ENCODE measurements at places on chromosomes 1 and 21.
A peak's percentile ranks its signal among the peaks of the same experiment; 100 is the strongest.

GRCh38 chr21:14694817-14695216 lies 148.7 kb upstream of the SAMSN1 start:
- DNase-seq: no peak

DNA sequence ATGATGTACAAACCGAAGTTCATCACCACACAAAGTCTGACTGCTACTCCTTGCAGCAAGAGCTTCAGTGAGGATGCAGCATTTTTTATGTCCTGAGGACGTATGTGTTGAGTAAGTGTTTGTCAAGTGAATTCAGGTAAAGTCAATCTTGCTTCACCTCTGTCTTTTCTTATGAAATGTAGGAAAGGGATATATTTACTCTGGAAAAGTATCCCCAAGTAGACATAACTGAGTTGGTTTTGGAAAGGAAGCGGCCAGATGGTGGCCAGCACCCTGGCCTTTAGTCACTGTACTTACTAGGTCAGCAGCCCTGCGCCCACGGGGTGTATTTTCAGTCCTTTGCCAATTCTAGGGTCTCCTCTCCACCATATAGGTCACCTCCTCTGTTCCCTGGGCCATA lies 75.2 kb downstream of the SUSD4 start:
- no peak for DNase-seq

- no peak for DNase-seq
Measured at GRCh38 chr1:237938553-237938952, 47.8 kb upstream of the ZP4 start.

- DNase-seq: no peak
Measured at GRCh38 chr1:23478896-23479665, 4.9 kb downstream of the ASAP3 start.

GRCh38 chr21:19326531-19327319 lies 923.1 kb upstream of the TMPRSS15 start:
- DNase-seq: no peak

GRCh38 chr21:42164818-42165217 lies 54.1 kb upstream of the ABCG1 start:
- DNase-seq: no peak

DNA sequence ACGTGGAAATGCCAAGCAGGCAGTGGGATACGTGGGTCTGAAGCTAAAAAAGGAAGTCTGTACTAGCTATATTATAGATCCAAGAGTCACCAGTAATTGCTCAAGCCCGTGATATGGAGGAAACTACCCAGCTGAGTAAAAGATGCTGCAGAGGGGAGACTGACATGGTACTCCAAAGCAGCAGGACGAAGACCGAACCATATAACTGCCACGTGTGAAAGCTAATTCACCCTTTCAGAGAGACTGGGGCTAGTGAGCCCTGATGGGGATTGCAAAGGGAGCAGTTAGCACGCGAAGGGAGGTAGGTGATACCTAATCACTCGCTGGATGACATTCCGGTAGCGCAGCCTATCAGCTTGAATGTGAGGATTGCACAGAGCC lies 316 bp downstream of the AP4B1 start:
- DNase-seq: no peak

DNA sequence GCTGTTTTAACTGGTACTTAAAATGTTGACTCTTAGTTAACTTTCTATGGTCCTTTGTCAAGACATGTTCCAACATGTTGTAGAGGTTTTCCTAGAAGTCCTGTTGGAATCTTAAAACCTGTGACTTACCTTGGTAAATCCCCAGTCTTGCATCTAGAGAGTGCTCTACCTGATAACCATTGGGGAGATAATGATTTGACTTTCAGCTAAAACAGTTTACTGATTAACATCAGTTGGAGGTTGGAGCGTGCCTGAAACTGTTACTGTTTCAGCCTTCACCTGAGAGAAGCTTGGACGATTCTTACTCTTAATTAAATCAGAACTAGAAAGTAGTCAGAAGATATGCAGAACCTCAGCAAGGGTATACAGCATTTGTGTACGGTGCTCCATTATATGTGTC lies 8.8 kb downstream of the MDM4 start:
- DNase-seq: no peak

GRCh38 chr21:38077569-38077968 lies 161.3 kb upstream of the KCNJ6 start:
- no peak for DNase-seq

DNA sequence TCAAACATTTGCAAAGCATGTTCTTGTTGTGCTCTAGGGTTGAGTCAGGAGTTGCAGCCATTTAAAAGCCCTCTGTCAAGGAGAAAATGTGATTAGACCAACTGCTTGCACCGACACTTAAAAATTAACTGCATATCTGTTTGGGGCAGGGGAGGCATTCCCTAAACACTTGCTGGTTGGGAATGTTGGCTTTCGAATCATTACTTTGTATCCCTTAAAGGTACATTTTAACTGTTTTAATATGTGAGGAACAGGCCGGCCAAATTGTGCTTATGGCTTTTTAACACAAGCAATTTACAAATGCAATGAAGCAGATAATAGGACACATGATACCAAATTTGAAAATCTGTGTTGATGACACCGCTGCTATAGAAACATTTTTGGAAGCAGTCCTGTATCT lies 159.1 kb downstream of the LHX8 start:
- DNase-seq: no peak

GRCh38 chr1:44546403-44547053 lies 127.8 kb downstream of the TMEM53 start:
- no peak for DNase-seq

DNA sequence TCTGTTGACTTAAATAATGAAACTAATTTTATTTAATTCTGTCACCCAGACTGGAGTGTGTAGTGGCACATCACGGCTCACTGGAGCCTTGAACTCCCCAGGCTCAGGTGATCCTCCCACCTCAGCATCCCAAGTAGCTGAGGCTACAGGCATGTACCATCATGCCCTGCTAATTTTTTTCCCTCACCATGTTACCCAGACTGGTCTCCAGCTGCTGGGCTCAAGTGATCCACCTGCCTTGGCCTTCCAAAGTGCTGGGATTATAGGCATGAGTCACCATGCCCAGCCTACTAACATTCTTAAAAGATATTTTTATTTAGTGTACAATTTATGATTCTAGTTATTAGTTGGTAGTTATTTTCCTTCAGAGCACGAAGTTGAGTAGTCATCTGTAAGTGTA lies 49.5 kb downstream of the NRDC start:
- DNase-seq: no peak

DNA sequence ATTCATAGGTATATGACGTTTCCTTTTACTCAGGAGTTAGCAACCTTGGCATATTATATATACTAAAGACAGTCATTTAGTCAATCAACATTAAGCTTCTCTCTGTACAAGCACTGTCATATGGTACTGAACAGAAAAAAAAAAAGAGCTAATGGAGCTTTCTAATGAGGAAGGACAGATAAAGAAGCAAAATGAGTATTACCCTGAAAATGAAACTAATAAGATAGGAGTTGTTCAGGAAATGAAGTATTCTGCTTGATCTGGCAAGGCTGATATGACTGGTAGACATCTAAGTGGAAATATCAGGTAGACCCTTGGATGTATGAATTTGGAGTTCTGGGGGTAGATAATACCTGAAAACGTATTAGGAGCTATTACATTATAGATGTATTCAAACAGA lies 4.3 kb upstream of the IKBKE start:
- DNase-seq: peak; percentile 74

DNA sequence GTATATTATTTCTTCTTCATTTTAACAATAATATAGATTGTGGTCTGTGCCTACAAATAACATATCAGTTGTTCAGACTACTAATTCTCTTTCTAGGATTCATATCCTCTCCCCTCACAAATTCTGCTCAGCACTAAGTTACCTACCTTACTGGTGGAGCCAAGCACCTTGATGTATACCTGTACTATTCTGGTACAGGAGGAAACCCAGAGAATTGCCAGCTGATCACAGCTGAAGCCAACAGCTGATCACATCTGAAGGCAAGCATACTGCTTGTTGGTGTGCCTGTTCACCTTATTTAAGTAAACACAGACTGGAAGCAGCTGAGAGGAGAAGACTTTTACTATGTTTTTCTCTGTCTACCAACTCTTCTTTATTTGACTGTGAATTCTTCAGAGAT lies 101.8 kb downstream of the PBX1 start:
- no peak for DNase-seq

- DNase-seq: no peak
Measured at GRCh38 chr1:1176931-1177330, 3.3 kb downstream of the TTLL10 start.

DNA sequence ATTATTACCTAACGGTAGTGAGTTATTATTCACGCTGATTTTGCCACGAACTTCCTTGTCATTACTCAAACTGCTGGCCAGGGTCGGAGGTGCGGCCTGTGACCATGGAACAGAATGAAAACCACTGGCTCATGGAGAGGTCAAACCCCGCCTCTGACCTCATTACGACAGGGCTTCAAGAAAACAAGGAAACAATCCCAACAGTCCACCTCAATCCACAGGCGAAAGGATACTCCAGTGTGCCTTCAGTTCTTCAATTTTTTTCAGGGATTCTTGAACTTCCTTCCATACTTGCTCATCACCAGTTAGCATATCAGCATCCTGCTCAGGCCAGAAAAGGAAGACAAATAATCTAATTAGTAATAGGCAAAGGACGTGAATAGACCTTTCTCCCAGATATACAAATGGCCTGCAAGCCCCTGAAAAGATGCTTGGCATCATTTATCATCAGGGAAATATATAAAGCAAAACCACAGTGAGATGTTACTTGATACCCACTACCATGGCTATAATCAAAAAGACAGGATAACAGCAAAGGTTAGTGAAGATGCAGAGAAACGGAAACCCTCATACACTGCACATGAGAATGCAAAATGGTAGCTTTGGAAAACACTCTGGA lies 643.4 kb downstream of the SMYD3 start:
- DNase-seq: no peak

DNA sequence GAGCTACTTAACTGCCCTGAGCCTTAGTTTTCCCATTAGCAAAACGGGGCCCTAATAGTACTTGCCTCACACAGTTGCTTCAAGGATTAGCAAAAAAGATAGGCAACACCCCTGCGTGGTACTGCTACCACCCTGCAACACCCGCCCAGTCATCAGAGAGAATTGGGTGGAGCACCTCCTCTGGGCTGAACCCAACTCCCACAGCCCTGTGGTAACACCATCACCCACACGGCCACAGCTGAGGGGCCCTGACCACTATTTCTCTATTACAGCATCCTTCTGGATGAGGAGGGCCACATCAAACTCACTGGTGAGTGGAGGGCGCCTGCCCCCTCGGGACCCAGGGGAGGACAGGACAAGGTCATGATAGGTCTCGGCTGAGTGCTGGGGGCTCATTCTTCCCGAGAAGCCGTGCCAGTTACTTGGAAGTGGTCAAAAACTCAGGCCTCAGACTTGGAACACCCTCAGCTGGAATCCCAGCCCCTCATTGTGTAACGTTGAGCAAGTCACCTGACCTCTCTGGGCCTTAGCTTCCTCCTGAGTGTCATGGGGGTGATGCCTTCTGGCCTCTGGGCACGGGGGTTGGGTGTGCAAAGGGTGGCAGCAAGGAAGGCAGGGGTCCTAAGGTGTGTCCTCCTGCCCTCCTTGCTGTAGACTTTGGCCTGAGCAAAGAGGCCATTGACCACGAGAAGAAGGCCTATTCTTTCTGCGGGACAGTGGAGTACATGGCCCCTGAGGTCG lies 24.6 kb downstream of the RPS6KA1 start:
- DNase-seq: no peak

DNA sequence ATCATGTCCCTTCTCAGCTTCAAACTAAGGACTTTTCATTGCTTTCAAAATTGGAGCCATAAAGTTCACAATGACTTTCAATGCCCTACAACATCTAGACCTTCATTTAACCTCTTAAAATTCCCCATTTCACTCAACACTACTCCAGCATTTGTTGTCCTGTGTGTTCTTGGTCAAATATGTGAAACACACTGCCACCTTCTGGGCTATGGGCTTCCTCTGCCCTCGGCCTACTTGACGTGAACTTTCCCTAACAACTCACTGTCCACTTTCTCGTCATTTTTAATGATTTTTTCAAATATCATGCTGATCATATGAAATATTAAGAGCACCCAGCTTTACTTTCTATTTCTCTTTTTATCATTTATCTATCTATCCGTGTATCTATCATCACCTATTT lies 2018.4 kb downstream of the NCAM2 start:
- DNase-seq: no peak

DNA sequence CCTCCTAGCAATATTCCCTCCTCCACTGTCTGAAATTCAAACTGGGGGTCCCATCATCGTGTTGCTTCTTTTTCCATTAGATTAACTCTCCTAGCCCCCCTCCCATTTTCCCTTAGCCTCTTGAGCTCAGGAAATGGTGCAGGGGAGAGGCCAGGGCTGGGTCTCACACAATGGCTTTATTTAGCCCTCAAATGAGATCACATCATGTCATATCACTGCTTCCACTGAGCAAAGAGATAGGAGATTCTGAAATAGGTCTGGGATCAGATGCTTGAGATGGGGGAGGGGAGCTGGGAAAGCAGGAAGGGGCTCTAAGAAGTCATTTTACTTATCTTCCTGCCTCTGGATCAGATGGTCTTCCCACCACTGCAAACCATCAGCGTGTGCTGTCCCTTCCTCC lies 17.8 kb upstream of the ARHGEF2 start:
- DNase-seq: no peak

DNA sequence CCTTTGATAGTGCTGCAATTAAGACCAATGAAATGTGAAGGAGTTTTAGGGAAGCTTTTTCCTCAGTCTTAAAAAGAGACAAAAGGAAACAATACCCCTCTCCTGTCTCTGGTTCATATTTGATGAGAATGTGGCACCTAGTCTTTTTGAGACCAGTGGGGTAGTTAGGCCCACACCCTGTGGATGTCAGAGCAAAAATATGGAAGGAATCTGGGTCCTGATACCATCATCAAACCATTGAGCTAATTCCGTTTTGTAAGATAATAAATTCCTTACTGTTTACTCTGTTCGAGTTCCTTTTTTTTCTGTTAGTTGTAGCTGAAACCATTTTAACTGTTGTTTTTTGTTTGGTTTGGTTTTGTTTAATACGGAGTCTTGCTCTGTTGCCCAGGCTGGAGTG lies 33.3 kb downstream of the PTPRC start:
- no peak for DNase-seq

DNA sequence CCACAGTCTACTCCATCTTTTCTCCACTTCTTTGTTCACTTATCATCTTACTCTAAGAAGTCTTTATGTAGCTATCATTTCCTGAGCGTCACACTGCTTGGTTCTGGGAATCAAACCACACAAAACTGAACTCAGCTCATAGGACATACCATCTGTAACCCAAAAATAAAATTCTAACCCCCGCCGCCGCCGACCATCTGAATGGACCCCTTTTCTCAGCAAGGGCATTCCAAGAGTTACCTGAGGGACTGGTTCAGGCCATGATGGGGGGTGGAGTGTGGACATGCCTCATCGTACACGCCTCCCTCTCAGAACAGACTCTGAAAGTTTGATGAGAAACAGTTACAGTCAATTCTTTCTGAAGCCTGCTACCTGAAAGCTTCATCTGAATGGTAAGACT lies 12.6 kb upstream of the CHI3L2 start:
- peak; percentile 67 for DNase-seq

DNA sequence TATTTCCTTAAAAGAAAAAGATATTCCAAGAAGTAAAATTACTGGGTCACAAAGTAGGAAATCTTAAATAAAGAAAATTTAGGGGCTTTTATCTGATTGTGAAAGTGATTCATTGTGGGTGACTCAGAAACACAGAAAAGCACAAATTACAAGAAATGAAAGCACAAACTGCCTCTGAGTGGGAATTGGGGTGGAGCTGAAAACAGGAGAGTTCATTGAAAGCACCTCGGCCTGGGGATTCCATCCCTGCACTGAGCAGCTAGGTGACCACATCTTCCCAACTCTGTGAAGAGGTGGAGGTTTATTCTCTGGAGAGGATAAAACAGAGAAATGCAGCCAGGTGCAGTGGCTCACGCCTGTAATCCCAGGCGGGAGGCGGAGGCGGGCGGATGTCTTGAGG lies 7.4 kb downstream of the GJA4 start:
- no peak for DNase-seq
